ENCODE measurements at places on chromosomes 4 and X.
A peak's percentile ranks its signal among the peaks of the same experiment; 100 is the strongest.

- DNase-seq = peak; percentile 31
Measured at GRCh38 chr4:83552083-83552482, 16.2 kb downstream of the GPAT3 start.

GRCh38 chrX:136953867-136954787 is 73.6 kb upstream of the RBMX start:
- DNase-seq = peak; percentile 80

DNA sequence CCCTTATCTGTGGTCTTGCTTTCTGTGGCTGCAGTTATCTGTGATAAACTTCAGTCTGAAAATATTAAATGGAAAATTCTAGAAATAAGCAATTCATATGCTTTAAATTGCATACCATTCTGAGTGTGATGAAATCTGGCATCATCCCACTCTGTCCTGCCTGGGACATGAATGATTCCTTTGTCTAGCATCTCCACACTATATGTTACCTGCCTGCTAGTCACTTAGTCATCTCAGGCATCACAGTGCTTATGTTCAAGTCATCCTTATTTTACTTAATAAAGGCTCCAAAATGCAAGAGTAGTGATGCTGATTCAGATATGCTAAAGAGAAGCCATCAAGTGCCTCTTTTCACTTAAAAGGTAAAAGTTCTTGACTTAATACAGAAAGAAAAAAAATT is 14.3 kb upstream of the RAB9B start:
- DNase-seq = peak; percentile 12

GRCh38 chr4:100838286-100838685 is 320.5 kb upstream of the EMCN start:
- no peak for DNase-seq

GRCh38 chr4:26206999-26207398 is 113.8 kb upstream of the RBPJ start:
- DNase-seq = no peak

GRCh38 chr4:36243355-36244256 is 708 bp downstream of the ARAP2 start:
- peak; percentile 22 for DNase-seq

GRCh38 chr4:120755864-120756263 is 166.7 kb downstream of the PRDM5 start:
- DNase-seq = no peak

GRCh38 chr4:38656111-38656510 is 7.9 kb upstream of the KLF3 start:
- DNase-seq = no peak

DNA sequence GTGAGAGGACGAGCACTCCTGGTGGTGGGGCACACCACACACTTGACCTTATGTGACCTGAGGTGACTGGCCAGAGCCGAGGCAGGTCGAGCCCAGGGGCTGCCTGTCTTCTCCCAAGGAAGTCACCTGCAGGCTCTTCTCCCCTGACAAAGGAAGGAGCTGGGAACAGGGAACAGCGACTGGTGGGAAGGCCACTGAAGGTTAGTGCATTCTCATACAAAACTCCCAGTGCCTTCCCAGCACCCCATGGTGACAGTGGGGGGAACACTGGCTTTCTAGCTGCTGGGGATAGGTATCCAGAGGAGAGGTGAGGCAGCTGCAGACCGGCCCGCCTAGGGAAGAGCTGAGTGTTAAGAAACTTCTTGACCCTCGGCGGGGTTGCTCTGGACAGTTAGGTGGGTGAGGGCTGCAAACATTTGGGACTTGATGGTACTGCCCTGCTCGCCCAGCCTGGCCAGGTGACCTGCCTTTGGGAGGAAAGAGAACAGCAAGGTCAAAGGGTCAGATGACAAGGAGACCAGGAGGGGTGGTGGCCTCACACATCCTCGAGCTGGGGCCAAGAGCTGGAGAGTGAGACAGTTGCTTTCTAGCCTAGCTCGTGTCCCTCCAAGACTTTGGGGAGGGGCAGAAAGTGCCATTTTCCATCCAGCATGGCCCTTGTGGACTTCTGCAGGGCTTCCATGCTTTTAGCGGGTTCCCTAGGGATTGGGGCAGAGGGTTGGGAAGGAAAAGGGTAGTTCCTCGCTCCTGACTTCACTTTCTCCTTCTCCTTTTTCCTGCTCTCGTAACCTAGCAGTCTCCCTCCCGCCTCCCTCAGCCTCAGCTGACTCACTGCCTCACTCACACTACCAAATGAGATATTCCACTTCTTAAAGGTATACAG is 2.7 kb downstream of the NALF2 start:
- peak; percentile 36 for DNase-seq

- DNase-seq = no peak
Measured at GRCh38 chr4:181216501-181216900, 1026.7 kb upstream of the TENM3 start.

DNA sequence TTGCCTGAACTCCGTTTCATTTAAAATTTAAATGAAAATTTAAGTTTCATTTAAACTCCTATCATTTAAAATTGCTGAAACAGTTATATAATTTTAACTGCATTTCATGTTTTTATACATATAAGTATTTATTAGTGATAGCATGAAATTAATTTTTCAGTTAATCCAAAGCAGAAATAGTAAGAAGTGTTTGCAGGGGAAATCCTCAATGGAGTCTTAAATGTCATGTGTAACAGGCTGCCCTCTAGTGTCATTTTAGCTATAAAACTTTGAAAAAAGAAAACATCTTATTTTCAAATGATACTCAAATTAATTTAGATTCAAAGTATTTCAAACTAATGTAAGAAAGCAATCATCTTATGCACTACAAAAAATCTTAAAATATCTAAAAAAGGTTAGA is 27.2 kb downstream of the TAPT1 start:
- DNase-seq = peak; percentile 55

DNA sequence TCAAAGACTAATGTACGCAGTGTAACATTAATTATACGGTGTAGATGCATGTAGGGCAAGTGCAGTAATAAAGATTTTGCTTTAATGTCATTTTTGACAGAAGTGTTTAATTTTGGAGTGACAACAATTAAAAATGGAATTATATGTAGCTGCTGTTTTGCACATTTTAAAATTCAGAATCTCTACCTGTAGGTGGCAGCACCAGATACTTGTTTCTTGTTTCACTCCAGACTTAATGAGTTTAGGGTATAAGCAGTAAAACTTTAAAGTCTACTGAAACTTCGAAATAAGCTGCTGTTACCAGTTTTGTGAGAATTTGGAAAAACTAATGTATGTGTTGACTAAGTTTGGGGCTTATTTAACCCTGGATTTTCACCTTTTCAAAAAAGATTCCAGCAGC is 144.9 kb downstream of the POLA1 start:
- DNase-seq = peak; percentile 56

DNA sequence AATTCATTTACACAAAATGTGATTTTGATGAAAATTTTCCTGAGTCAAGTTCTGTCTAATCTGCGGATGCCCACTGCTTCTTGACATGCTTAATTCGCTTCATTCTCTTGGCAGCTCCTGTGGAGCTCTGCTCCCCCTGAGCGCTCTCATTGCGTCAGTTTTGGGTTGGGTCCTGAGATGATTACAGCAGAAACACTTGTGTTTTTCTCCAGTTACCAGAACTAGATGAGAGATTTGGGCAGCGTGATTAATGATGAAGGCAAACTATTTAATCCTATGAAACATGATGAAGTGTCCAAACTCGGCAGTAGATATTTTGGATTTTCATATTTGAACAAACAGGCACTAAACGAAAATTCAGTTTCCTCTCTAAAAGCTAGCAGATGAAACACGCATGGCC is 4.2 kb upstream of the CXCL1 start:
- DNase-seq = no peak

DNA sequence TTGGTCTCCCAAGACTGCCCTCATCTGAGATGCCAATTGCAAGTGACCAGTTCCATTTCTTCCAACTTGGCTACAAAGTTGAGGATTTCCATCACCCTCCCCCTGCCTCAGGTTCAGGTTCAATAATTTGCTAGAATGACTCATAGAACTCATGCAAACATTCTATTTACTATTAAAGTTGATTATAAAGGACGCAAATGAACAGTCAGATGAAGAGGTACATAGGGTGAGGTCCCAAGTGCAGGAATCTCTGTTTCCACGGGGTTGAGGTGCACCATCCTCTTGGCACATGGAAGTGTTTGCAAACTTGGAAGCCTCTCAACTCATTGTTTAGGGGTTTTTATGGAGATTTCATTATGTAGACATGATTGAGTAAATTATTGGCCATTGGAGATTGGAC is 41.0 kb downstream of the FGFBP1 start:
- no peak for DNase-seq

- DNase-seq = peak; percentile 36
Measured at GRCh38 chrX:113399506-113400192, 559.0 kb upstream of the AMOT start.

DNA sequence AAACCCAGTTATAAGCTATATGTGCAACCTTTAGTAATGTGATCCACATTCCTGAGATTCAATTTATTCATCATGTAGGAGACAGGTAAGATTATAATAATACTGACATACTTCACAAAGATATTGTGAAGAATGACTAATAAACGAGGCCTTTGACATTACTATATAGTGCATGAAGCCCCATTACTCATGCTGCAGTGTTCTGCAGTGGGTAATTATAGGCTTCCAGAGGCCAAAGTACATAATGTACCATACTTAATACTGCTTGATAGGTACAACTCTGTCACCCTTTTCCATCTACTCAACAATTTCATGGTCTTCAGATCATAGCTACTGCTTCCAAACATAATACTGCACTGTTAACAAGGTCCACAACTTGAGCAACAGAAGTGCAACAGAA is 68.9 kb downstream of the COL25A1 start:
- DNase-seq = no peak

DNA sequence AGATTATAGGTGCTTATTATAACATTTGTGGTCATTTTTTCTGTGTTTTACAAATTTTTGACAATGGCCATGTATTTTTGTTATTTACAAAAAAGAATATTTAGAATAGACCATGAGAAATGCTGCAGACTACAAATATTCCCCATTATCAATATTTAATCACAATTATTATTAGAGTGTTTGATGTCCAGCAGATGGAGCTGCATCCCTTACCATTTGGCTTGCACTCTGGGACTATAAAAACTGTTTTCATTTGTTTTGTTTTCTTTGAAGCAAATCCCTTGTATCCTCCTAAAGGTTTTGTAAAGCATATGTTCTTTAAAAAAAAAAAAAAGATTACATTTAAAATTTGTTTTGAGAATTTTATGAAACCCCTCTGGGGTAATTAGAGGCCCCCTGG is 85.6 kb upstream of the CXorf66 start:
- peak; percentile 10 for DNase-seq

DNA sequence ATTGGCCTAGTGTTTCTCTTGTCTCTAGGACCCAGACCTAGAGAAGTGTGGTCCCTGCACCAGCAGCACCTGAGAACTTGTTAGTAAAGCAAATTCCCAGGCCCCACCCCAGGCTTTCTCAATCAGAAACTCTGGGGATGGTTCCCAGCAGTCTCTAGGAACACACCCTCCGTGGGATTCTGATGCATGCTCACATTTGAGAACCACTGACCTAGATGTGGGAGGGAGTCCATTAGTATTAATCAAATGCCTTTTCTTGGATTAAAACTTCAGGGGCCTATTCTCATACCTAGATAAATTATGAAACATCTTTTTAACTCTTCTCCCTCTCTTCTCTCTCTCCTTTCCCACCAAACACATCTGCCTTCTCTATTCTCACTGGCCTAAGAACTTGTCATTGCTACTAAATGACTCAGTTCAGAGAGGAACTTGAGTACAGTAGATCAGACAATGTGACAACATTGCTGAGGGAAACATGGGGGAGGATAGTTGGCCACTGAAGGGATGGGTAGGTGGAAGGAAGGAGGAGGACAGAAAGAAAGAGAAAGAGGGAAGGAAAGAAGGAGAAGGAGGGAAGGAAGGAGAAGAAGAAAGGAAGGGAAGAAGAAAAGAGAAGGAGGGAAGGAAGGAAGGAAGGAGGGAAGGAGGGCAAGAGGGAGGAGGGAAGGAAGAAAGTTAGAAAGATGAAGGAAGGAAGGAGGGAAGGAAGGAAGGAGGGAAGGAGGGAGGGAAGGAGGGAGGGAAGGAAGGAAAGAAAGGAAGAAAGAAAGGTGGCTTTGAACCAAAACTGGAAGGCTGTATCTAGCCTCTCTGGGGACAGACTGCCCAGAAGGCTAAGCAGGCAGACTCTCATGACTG is 132.7 kb upstream of the MAP3K15 start:
- no peak for DNase-seq

DNA sequence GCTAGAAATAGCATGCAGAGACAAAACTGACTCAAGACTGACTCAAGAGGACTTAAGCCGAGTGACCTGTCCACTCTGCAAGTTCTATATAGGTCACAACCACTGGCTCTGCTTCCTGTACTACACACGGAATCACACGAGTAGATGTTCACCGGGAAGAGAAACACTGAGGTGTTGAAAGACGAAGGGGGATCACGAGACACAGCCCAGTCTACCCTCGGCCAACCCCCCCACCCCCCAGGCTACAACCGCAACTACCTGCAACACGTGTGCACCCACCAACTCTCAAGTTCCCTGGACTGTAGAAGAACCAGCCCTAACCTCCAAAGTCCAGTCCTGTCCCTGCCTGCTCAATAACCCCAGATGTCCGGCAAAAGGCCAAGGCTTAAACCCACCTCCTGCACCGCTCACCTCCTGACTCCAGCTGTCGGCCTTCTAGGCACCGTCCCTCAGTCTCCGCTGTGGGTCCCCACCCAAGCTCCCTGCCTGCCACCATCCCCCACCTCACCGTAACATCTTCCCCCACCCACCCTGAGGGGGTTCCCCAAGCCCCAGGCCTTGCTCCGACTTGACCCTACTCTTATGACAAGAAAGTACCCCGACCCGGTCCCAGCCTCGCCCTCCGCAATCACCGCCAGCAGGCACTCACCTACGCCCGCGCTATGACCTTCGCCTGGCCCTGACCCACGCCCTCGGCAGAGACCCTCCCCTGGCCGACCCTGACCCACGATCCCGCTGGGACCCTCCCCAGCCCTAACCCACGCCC is 739 bp downstream of the GAK start:
- peak; percentile 28 for DNase-seq

DNA sequence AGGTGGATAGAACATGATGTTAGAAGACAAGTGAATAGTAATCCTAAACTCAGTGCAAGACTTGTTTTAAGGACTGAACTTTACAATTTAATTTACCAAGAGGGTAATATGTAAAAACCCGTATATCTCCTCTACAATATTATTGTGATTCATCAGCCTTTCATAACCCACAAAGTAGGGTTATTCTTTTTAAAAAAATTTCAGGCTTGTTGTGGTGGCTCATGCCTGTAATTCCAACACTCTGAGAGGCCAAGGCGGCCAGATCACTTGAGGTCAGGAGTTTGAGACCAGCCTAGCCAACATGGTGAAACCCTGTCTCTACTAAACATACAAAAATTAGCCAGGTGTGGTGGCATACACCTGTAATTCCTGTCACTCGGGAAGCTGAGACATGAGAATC is 7.2 kb downstream of the IBSP start:
- peak; percentile 20 for DNase-seq

- DNase-seq = peak; percentile 76
Measured at GRCh38 chr4:41216294-41217019, 2.1 kb upstream of the APBB2 start.

All from fibroblast of pulmonary artery (primary cell).